Activated CD4-positive, alpha-beta T cell treated with anti-CD3 and anti-CD28 coated beads, Interleukin-2, Interleukin-6, amounts not matched to agents 100 ng/mL and 50 ng/mL, durations not matched to agents 16 hours and 8 hours (primary cell): ENCODE measurements at places on chromosomes 12 and 14.

DNA sequence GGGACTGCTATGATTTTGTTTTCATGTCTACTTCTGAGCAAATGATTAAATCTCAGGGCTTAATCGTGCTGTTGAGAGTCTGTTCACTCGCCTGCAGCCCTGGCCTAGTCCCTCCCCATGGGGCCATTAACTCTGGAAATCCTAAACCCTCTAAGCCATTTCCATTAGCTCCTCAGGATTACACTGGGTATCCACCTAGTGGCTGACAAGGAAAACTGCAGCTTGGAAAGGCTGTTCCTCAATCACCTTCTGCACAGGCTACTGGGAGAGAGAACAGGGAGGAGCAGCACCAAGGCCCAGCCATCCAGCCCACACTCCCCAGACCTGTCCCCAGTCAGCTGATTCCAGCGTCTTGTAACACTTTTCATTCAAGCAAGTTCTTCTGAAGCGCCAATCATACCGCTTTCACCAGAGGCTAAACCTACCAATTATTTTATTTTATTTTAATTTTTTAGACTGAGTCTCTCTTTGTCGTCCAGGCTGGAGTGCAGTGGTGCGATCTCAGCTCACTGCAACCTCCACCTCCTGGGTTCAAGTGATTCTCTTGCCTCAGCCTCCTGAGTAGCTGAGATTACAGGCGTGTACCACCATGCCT, 48.7 kb downstream of the NEUROD4 start:
- peak; percentile 58 for DNase-seq

DNA sequence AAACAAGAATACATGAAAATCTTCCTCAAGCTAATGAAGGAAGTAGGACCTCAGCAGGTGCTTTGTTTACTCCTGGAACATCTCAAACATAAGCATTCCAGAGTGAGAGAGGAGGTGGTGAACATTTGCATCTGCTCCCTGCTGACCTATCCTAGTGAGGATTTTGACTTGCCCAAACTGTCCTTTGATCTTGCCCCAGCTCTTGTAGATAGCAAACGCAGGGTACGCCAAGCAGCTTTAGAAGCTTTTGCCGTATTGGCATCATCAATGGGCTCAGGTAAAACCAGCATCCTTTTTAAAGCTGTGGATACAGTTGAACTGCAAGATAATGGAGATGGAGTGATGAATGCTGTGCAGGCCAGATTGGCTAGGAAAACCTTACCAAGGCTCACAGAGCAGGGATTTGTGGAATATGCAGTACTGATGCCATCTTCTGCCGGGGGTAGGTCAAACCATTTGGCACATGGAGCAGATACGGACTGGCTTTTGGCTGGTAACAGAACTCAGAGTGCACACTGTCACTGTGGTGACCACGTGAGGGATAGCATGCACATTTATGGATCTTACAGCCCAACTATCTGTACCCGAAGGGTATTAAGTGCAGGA, 1.9 kb downstream of the TOGARAM1 start:
- peak; percentile 3 for DNase-seq

GRCh38 chr14:67551940-67552339, 18.9 kb downstream of the PLEKHH1 start:
- no peak for DNase-seq

- DNase-seq, result no peak
Observed at GRCh38 chr12:25896981-25897380, 61.5 kb upstream of the RASSF8 start.

- no peak for DNase-seq
Observed at GRCh38 chr14:38931969-38932652, 170.9 kb downstream of the SEC23A start.

- DNase-seq, result no peak
Observed at GRCh38 chr12:113392988-113393579, 10.6 kb downstream of the SDS start.

- DNase-seq, result no peak
Observed at GRCh38 chr12:9872162-9872561, 3.0 kb upstream of the CLEC2B start.

- no peak for DNase-seq
Observed at GRCh38 chr12:55899082-55899481, 28.6 kb downstream of the PYM1 start.

DNA sequence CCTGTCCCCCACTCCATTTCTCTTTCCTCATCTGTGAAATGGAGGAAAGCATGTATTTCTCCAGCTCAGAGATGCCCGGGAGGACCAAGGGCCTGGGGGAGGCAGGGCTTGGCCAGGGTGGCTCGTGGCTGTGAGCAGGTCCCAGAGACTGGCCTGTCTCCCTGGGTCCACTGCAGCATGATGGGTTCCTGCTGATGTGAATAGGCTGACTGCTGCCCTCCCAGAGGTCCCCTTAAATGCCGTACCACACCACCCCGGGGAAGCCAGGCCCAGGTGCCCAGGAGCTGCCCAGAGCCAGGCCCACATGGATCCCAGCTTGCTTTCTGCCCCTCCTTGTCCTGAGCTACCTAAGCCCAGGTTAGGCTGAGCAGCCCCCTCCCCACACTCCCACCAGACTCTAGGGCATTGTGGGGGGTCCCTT, 158.2 kb upstream of the C14orf180 start:
- no peak for DNase-seq

- peak; percentile 66 for DNase-seq
Observed at GRCh38 chr12:57008178-57008577, 1.8 kb upstream of the ZBTB39 start.

DNA sequence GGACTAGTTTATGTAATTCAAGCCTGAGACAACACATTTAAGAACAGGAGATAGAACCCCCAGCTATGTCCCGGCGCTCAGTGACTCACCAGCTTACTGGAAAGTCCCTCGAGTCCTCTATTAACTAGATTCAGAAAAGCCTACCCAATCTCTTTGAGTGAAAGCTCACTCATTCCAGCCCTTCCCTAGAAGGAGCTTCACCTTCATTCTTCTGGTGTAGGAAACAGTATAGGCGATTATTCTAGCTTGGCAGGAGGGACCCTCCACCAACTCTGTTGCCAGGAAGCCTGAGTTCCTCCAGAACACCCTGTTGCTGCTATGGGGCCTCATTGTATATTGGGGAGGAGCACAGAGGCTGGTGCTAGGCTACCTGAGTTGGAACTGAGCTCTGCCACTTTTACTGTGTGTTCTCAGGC, 57.2 kb upstream of the AEBP2 start:
- DNase-seq, result peak; percentile 79
